Fibroblast of mammary gland (primary cell): ENCODE measurements at places on chromosomes 11 and 22.

GRCh38 chr11:6443269-6444003 is 2.6 kb upstream of the HPX start:
- peak; percentile 47 for DNase-seq

GRCh38 chr11:122594986-122595645 is 60.4 kb upstream of the UBASH3B start:
- DNase-seq = peak; percentile 34

DNA sequence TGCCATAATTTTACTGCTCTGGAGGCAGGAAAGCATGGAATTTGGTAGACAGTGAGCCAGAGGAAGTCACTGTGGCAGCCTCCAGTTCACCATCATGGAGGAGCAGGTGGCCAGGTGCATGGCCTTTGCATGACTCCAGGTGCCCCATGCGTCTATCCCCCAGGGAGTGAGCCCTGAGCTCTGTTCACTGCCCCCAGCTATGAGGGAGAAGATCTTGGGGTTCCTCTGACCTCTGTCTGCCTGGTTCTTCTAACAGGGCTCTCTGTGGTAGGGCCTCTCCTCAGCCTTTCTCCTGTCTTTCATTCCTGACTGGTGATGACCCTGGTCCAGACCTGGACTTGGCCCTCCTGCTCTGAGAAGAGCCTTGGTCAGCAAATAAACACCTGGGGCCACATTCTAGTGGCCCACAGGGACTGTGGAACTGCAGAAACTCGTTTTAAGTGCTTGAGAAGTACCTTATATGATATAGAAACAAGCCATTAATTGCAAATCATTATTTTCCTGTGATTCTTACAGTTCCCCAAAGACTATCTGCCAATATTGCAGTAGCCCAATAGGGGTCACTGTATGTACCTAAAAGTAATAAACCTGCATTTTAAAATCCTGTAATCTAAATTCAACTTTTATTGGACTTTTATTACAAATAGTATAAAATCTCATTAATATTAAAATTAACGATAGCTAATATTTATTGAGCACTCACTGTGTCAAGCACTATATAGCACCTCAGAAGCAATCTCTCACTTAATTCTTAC is 120.0 kb upstream of the SYT13 start:
- DNase-seq = peak; percentile 49

- peak; percentile 41 for DNase-seq
Measured at GRCh38 chr11:96145163-96145585, 197.8 kb downstream of the MAML2 start.

GRCh38 chr22:24601217-24602104 is 1.5 kb upstream of the GGT1 start:
- DNase-seq = no peak

- no peak for DNase-seq
Measured at GRCh38 chr11:64085906-64086257, 50.2 kb downstream of the FLRT1 start.

GRCh38 chr22:26086359-26086758 is 82.9 kb upstream of the SEZ6L start:
- DNase-seq = no peak

DNA sequence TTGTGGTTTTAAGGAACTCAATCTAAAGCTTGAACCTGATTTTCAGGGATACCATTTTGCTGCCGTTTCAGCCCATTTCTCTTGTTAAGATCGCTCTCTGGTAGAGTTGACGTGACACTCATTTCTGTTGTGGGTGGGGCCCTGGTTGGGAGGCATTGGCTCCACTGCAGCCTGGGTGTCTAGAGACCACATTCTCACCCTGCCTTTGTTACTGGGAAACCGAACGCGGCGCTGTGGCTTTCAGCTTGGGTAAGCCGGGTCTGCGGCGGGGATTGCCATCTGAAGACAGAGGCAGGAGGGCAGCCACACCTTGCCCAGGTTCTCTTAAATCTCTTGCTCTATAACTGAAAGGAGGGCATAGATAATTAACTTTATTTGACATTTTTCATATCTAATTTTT is 3.2 kb downstream of the EHF start:
- no peak for DNase-seq

DNA sequence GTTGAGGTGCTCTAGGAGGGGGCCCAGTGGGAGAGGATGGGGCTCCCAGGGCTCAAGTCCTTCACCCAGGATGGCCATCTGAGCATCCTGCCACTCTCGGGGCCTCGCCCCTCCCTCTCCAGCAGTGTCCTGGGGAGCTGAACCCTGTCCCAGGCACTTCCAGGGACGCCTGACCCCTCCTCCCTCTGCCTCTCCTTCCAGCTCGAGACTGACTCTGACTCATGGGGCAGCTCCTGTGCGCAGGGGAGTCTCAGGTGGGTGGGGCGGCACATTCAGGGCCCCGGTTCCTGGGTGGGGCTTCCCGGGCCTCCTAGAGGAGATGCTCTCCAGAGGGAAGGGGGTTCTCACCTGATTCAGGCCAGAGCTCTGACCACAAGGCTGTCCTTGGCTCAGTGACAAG is 77.1 kb upstream of the IGLL5 start:
- DNase-seq = no peak

GRCh38 chr11:67606093-67606491 is 644 bp upstream of the NDUFV1 start:
- DNase-seq = no peak

- no peak for DNase-seq
Measured at GRCh38 chr22:29195118-29195963, 10.4 kb upstream of the EMID1 start.

DNA sequence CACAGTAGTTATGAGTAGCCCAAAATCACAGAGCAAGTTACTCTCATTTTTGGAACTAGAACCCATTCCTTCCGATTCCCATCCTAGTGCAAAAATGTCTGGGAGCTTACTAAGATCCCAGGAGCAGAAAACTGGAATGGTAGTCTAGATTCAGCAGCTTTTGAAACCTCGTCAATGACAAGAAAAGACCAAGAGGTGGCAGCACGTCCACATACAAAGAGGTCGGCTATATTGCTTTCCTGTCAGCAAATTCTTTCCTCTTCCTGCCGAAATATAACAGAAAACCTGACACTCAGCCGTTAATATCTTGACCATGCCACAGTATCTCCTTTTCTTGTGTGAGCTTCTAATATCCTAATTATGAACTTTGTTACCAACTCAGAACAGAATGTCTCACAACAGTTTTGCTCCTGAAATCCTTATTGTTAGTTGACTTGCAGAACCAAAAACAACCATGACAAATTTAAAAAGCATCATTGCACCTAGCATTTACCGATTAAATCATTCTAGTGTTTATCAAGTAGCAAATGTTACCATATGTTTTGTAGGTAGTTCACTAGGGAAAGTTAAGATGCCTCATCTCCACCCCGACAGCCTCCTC is 92.8 kb upstream of the OR9G4 start:
- DNase-seq = peak; percentile 67

DNA sequence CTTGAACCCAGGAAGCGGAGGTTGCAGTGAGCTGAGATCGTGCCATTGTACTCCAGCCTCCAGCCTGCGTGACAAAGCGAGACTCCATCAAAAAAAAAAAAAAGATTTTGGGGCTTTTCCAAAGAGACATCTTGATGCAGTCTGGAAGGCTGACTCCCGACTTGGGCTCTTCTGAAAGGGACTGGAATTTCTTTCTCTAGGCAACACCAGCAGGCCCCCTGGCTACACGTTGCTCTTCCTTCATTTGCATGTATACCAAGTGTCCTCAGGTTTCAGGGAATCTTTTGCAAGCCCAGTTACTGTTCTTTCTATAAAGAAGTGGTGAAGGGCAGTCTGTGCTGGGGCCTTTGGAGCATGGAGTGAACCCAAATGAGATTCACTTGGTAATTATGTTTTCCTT is 211.0 kb downstream of the GRIK4 start:
- DNase-seq = no peak

DNA sequence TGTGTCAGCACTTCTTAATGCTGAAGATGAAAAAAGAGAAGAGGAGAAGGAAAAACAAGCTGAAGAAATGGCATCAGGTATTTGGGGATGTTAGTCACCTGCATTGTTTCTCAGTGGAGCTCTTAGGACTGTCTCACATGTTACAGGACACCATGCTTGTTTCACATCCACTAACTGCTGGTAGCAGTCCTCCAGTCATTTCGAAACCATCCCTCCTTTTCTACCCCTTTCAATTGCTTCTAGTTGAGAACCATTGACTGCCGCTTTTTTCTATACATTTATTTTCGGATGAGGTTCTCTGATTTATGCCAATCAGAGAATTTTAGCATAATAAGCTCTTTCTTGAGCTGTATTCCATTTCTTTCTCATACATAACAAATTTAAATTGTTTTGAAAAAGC is 21.5 kb downstream of the BIRC2 start:
- DNase-seq = no peak

DNA sequence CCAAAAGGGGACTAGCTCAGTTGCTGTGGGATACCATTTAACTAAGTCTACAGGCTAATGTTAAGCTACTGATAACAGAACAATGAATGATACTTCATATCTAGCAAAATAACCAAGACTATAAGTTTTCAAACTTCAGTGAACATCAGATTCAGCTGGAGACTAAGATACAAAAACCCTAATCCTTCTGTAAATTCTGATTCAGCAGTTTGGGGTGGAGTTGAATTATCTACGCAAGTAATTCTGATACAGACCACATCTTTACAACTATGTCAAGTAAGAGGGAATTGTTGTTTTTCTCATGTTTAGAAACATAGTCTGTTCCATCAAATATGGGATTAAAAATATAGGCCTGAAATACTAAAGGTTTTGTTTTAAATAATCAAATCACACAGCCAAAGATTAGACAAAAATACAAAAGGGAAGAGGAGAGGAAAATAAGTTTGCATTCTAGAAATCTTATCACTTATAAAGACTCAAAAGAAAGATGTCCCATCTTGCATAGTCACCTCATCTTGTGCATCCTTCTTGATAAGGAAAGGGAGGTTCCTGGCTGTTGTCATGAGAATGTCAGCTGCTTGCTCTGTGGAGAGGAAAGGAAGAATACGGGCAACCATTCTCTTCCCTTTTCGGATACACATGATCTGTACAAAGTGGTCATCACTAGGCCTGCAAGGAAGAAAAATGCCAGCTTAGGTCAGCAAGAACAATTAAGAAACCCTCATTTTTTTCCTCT is 21.4 kb downstream of the PATL1 start:
- no peak for DNase-seq

DNA sequence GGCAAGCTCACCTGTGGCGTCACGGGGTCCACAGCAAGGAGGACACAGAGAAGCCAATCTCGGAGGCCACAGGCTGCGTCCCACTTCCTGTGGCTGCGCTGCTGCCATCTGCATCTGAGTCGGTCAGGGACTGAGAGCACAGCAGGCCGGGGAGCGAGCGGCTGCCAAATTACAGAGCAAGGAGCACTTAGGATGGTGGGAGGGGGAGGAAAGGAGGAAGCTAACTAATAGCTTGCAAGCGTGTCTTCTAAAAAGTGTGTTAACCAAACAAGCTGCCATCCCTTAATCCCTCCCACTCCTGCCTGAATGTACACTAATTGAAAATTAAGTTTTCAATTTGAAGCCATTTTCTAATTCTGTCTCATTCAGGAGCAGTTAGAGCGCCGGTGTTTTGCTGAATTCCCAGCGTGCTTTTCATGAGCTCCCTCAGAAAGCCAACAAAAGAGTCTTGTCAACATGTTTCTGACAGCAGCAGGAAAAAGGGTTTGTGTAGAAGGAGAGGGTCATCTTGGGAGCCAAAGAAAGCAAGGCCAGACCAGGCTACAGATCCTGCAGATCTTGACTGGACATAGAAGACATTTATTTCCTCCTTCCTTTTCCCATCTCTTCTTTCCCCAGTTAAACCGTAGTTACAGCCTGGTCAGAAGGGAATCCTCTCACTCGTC is 42.4 kb upstream of the API5 start:
- DNase-seq = no peak

DNA sequence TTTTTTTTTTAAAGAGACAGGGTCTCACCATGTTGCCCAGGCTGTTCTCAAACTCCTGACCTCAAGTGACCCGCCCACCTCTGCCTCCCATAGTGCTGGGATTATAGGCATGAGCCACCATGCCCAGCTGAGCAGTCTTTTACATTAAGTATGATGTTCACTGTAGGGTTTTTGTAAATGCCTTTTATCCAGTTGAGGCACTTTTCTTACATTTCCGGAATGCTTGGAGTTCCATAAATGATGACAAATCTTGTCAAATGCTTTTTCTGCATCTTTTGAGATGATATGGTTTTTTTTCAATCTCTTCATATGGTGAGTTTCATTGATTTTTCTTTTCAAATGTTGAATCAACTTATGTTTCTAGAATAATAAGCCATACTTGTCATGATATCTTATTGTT is 29.4 kb upstream of the CTTN start:
- DNase-seq = no peak

DNA sequence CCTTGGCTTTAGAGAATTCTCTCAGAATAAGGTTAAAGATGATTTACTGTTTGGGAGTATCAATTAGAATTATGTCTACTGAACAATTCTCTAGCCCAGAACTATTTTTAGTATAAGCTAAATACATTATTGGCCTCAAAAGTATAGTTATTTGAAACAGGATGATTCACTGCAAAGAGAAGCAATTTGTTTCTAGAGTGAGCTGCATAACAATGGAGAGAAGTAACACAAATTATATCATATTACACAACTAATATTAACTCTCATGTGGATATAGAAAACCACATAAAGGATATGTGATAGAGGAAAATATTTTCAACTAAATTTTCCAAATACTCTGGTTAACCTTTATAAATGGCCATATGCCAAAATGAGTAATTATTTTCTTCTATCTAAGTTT is 24.9 kb downstream of the PGM2L1 start:
- no peak for DNase-seq

GRCh38 chr22:18060646-18061620 is 16.9 kb upstream of the PEX26 start:
- DNase-seq = peak; percentile 62
